ENCODE measurements at places on chromosomes 5 and 9.

DNA sequence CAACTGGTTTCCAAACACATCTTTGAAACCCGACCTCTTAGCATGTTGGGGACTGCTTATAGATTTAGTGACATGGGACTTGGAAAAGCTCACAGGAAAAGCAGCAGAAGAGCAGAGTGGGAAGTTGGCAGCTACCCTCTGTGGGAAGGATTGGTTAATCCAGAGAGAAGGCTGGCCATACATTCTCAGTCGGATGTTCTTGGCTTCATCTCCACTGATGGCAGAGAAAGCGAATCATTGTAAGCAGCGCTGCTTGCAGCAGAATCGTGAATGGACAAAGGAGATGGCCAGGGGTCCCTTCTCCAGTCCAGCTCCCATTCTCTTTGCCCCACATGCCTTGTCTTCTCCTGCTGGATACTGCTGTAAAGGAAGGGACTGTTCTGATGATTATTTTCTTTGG lies 62.7 kb downstream of the MEGF10 start:
- H3K27me3 ChIP-seq, result no peaks in the 10 kb centered on the region
- H3K4me1 ChIP-seq, result no peaks in the 10 kb centered on the region
- no peak for DNase-seq
- H3K36me3 ChIP-seq, result no peaks in the 10 kb centered on the region
- no peak overlapping the region for H3K27ac ChIP-seq
- no peak overlapping the region for H3K4me3 ChIP-seq

GRCh38 chr5:159581502-159582249 lies 251.4 kb upstream of the IL12B start:
- no peak overlapping the region for H3K4me3 ChIP-seq
- no peaks in the 10 kb centered on the region for H3K36me3 ChIP-seq
- no peak overlapping the region for H3K27ac ChIP-seq
- no peak for DNase-seq

DNA sequence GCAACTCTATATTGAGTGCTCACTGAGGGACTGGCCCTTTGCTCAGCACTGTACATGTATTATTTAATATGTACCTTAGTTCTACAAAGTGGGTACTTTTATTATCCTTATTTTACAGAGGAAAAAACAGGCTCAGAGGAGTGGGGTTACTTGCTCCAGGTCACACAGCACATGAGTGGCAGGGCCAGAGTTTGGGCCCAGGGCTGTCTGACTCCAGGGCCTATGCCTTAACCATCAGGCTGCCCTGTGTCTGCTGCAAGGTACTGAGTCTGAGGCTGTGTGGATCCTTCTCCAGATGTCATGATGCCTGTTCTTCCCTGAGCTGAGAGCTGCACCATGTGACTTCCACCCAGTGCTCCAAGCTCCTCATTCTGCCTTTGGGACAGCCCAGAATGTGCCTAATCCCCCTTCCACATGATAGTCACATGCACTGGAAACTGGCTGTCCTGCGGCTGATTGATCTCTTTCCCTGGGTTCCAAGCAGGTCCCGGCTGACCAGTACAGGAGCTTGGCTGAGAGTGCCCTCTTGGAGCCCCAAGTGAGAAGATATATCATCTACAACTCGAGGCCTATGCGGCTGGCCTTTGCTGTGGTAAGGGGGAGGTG lies 15.4 kb downstream of the TMEM268 start:
- H3K36me3 ChIP-seq, result no peaks in the 10 kb centered on the region
- H3K27me3 ChIP-seq, result no peaks in the 10 kb centered on the region
- DNase-seq, result no peak
- H3K4me1 ChIP-seq, result no peaks in the 10 kb centered on the region

GRCh38 chr5:169100735-169101075 lies 200.2 kb downstream of the SLIT3 start:
- no peaks in the 10 kb centered on the region for H3K4me1 ChIP-seq
- H3K27ac ChIP-seq, result no peak overlapping the region
- no peak for DNase-seq
- H3K27me3 ChIP-seq, result no peaks in the 10 kb centered on the region
- no peak overlapping the region for H3K4me3 ChIP-seq
- no peaks in the 10 kb centered on the region for H3K36me3 ChIP-seq

DNA sequence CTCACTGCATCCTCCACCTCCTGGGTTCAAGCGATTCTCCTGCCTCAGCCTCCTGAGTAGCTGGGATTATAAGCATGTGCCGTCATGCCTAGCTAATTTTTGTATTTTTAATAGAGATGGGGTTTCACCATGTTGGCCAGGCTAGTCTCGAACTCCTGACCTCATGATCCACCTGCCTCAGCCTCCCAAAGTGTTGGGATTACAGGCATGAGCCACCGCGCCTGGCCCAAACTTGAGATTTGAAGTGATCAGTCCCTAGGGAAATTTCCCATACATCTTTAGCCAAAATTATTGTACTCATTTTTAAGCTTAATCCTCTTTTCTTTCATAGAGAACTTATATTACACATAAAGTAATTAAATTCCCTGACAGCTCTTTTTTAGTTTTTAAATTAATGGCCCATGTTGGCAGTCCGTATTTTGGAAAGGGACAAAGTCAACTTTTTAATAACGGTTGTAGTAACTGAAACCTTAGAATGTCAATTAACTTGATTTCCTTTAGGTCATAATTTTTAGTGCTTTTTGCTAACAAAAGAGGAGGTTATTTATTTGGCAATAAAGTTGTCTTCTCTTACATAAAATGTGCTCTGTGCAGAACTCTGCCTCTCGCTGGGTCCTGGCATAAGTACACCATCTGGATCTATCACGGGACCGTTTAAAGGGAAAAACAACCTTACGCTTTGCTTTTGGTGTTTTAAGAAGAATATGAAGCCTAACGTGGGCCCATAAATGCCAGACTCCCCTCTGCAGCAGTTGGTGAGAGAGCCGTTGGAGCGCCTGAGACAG lies 142.3 kb upstream of the OTULINL start:
- no peak for DNase-seq
- no peak overlapping the region for H3K4me3 ChIP-seq
- H3K36me3 ChIP-seq, result no peaks in the 10 kb centered on the region
- no peaks in the 10 kb centered on the region for H3K27me3 ChIP-seq
- peak overlapping the region; percentile 87 for H3K27ac ChIP-seq
- no peaks in the 10 kb centered on the region for H3K4me1 ChIP-seq

- no peaks in the 10 kb centered on the region for H3K36me3 ChIP-seq
- no peaks in the 10 kb centered on the region for H3K27me3 ChIP-seq
- H3K4me3 ChIP-seq, result no peak overlapping the region
Measured at GRCh38 chr9:108274971-108275370, 580.8 kb downstream of the ACTL7B start.

DNA sequence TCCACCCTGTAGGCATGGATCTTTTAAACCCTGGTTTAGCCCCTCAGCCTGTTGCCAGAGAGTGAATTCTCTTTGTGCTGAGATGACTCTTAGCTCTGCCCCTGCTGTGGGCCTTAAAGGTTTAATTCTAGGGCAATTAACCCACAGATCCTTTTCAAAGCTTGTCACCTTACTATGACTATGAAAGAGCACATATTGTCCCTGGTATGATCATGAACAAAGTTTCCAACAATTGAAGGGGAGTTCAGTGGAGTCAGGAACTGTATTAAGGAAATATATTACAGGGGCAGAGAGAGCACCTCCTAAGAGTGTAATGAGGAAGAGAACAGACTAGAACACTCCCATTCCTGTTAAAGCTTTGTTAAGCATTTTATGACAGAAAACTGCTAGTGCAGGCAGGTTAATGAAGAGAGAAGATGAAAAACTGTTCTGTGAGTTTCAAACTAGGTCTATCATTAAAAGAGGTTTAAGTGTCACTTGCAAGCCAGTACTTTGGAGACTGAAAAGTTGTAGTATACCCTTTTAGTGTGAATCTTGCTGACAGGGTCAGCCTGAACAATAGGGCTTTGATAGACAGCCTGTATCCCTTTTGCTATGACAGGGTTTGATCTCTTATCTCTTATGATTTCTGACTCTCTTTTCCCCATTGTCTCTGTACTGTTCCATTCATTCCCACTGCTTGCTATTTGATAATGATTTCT lies 104.2 kb upstream of the ELL2 start:
- H3K27me3 ChIP-seq, result no peaks in the 10 kb centered on the region
- DNase-seq, result no peak
- H3K4me1 ChIP-seq, result no peaks in the 10 kb centered on the region
- no peaks in the 10 kb centered on the region for H3K36me3 ChIP-seq
- no peak overlapping the region for H3K27ac ChIP-seq

GRCh38 chr9:114238891-114239875 lies 83.7 kb upstream of the ORM1 start:
- H3K27me3 ChIP-seq, result no peaks in the 10 kb centered on the region
- H3K4me1 ChIP-seq, result no peaks in the 10 kb centered on the region
- no peaks in the 10 kb centered on the region for H3K36me3 ChIP-seq
- H3K4me3 ChIP-seq, result no peak overlapping the region

- no peak for DNase-seq
- no peaks in the 10 kb centered on the region for H3K36me3 ChIP-seq
- H3K27ac ChIP-seq, result peak overlapping the region; percentile 58
- peaks cover 7% of the 10 kb centered on the region for H3K4me1 ChIP-seq
- H3K27me3 ChIP-seq, result no peaks in the 10 kb centered on the region
Measured at GRCh38 chr5:134543820-134544614, 18.5 kb downstream of the JADE2 start.

DNA sequence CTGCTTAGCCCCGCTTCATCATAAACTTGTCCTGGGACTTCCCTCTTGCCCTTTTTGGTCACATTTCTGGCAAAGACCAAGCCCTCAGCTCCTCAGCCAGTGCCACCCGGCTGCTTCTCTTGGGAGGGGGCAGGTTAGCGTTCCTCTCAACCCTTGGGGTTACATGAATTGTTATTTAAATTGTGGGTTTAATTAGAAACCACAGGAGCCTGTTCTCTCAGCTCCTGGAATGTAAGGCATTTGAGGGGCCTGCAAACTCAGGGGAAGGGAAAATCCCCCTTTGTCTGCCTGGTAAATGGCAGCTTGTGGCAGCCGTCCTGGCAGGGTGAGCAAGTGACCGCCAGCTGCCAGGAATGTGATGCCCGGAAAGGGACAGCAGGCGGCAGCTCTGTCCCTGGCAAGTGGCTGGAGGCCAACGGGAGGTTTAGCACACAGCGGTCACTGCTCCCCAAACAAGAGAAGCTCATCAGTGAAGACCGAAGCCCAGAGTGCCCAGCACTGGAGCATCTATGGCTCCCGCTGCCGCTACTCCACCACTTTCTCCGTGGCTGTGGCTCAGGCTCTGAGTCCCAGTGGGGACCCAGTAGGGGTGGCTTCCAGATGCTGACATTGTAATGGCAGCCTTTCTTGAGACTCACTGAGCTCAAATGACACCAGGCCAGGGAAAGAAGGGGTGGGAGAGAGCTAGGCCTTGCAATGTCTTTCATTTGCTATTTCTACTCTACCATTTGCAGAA lies 51.7 kb downstream of the SHB start:
- peak overlapping the region; percentile 53 for H3K27ac ChIP-seq
- H3K4me3 ChIP-seq, result no peak overlapping the region
- no peak for DNase-seq
- H3K27me3 ChIP-seq, result no peaks in the 10 kb centered on the region

DNA sequence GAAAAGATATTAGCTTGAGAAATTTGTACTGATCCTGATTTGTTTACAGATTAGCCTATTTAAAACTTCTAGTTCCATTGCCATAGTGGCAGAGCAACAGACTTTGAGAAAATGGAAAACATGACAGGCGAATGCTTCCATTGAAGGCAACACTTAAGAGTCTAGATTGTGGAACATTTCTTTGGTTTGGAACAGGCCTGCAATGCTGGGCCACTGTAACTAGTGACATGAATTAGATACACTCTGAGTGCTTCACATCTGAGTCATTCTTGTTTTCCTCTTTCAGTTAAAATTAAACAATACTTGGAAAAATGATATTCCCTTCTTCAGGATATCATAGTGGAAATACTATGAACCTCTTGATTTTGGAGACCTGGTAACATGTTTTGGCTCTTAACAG lies 453.6 kb upstream of the TUSC1 start:
- H3K27me3 ChIP-seq, result no peaks in the 10 kb centered on the region
- no peaks in the 10 kb centered on the region for H3K36me3 ChIP-seq
- no peak overlapping the region for H3K27ac ChIP-seq
- H3K4me1 ChIP-seq, result no peaks in the 10 kb centered on the region

GRCh38 chr5:56856541-56857178 lies 41.3 kb downstream of the MAP3K1 start:
- no peaks in the 10 kb centered on the region for H3K36me3 ChIP-seq
- H3K4me1 ChIP-seq, result no peaks in the 10 kb centered on the region
- DNase-seq, result no peak
- H3K27me3 ChIP-seq, result no peaks in the 10 kb centered on the region

DNA sequence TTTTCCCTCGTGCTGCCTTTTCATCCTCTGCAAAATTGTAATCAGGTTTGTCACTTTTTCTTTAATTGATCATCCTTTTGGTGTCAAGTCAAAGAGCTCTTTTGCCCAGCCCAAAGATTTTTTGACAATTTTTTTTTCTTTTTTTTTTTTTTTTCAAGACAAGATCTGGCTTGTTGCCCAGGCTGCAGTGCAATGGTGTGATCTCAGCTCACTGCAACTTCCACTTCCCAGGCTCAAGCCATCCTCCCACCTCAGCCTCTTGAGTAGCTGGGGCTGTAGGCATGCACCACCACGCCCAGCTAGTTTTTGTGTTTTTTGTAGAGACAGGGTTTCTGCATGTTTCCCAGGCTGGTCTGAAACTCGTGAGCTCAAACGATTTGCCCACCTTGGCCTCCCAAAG lies 36.7 kb downstream of the CDK7 start:
- no peak overlapping the region for H3K27ac ChIP-seq
- H3K4me3 ChIP-seq, result no peak overlapping the region
- no peaks in the 10 kb centered on the region for H3K27me3 ChIP-seq
- DNase-seq, result peak; percentile 21
- no peaks in the 10 kb centered on the region for H3K4me1 ChIP-seq
- no peaks in the 10 kb centered on the region for H3K36me3 ChIP-seq

GRCh38 chr9:5646116-5646515 lies 17.2 kb downstream of the RIC1 start:
- no peak for DNase-seq
- no peak overlapping the region for H3K4me3 ChIP-seq
- no peaks in the 10 kb centered on the region for H3K27me3 ChIP-seq

GRCh38 chr9:123508048-123508447 lies 152.1 kb downstream of the CRB2 start:
- no peaks in the 10 kb centered on the region for H3K4me1 ChIP-seq
- no peaks in the 10 kb centered on the region for H3K27me3 ChIP-seq
- H3K27ac ChIP-seq, result no peak overlapping the region
- no peaks in the 10 kb centered on the region for H3K36me3 ChIP-seq

- peak overlapping the region; percentile 71 for H3K4me3 ChIP-seq
- H3K27ac ChIP-seq, result peak overlapping the region; percentile 92
- no peaks in the 10 kb centered on the region for H3K27me3 ChIP-seq
- no peaks in the 10 kb centered on the region for H3K36me3 ChIP-seq
- no peak for DNase-seq
- no peaks in the 10 kb centered on the region for H3K4me1 ChIP-seq
Measured at GRCh38 chr5:79235261-79235633, 684 bp upstream of the JMY start.

DNA sequence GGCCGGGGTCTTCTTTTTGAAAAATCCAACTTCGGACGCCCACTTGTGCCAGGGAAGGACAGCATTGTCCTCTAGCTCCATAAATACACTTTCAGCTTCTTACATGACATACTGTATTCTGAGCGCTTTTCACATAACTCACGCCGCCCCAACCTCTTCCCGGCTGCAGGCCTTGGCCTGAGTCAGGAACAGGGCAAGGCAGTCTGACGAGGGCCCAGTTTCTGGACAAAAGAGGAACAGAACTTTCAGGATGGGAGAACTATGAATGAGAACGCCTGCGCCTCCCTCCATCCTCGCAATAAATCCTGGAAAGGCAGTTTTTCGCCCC lies 650 bp downstream of the DCTN4 start:
- H3K27ac ChIP-seq, result peak overlapping the region; percentile 96
- no peaks in the 10 kb centered on the region for H3K36me3 ChIP-seq
- no peak for DNase-seq
- peak overlapping the region; percentile 70 for H3K4me3 ChIP-seq
- no peaks in the 10 kb centered on the region for H3K27me3 ChIP-seq
